Common myeloid progenitor, CD34-positive (primary cell): ENCODE measurements at places on chromosomes 7 and 10.
A peak's percentile ranks its signal among the peaks of the same experiment; 100 is the strongest.

DNA sequence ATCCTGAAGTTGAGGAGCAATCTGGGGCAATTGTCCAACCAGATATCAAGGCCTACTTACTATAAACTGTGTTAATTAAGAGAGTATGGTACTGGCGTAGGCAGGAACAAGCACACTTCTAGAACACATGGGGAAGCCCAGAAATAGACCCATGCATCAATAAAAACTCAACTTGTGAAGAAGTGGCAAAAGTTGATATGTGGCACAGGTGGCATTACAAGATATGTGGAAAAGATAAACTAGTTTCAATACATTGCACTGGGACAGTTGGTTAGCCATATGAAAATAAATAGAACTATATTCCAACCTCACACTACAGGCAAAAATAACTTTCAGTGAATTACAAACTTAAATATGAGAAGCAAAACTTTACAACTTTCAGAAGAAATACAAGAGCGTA lies 828.7 kb upstream of the LRRN3 start:
- DNase-seq = no peak

DNA sequence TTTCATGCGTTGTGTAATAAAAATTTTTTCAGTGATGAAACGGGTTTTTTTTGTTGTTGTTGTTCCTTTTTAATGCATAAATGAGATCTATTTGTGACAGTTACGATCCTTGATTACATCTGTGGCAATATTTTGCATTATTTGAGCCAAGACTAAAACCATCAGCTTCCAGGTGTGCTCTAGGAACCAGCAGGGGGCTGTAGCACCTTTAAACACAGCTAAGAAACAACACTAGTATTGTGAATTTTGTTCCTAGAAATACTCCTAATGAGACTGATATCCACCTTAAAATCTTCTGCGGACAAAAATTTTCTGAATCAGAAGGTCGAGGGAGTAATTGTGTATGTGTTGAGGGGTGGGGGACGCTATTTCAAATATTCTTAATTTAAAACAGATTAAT lies 52.6 kb downstream of the FGFBP3 start:
- DNase-seq = peak; percentile 61

DNA sequence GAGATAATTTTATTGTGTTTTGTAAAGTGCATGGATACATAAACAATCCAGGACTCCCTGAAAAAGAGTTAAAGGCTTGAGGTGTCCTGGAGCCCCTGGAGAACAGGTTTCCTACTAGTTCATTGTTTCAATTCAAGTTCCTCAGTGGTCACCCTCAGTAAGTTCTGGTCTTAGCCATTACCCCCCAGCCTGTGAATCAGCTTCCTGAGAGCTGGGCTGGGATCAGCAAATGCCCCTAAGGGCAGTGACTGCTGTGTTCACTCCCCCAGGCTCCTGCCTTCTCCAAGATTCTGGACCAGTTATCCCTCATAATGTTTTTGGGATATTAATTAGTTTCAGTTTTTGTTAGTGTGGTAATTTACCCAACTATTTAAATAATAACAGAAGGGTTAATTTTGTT lies 151.6 kb upstream of the PRSS58 start:
- peak; percentile 26 for DNase-seq

DNA sequence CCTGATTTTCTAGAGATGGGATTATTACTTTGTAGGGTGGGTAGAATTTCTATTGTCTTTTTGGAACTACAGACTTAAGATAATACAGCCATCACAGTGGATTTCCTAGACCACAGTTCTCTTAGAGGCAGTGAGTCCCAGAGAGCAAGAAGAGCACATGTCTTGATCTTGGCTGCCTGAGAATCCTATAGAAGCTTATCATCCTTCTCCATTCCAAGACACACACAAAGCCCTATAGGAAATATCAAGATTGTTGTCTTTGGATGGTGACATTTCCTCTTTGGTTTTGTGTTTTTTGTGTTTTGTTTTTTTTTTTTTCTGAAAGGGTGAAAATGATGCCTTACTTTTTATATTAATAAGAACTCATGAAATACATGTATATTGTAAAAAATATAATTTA lies 143.1 kb downstream of the AHR start:
- no peak for DNase-seq

GRCh38 chr7:7757576-7757975 lies 39.2 kb upstream of the RPA3 start:
- DNase-seq = no peak
